ENCODE measurements at places on chromosomes 2 and 18.

DNA sequence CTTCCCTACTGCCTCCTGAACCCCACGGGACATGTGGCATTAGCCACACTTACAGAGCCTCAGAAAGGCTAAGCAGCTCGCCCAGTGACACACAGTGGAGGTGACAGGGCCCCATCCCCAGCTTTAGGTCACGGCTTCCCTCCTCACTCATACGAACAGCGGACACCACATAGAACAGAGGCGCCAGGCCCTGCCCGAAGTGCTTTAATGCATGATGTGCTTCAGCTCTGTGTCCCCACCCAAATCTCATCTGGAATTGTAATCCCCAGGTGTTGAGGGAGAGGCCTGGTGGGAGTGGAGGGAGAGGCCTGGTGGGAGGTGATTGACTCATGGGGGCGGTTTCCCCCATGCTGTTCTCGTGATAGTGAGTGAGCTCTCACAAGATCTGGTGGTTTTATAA is 135.3 kb downstream of the PTGR3 start:
- no peak for DNase-seq

GRCh38 chr2:227204452-227204851 is 40.0 kb downstream of the COL4A3 start:
- DNase-seq: no peak

DNA sequence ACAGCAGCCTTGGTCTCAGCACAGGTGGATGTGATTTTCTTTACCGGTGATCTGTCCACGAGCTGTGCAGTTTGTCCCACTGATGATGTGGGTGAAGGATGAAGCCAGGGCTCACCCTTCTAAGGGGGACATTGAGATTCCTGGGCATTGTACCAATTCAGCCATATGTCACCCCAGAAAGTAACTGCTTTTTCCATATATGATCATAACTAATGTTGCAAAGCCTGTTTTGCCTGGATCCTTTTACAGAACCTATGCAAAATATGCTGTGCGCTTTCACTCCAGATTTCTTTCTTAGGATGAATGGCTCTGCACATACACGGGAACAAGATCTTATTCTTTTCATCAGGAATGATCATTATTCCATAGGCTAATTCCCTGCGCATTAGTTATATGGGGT is 96.9 kb upstream of the POU3F3 start:
- no peak for DNase-seq

DNA sequence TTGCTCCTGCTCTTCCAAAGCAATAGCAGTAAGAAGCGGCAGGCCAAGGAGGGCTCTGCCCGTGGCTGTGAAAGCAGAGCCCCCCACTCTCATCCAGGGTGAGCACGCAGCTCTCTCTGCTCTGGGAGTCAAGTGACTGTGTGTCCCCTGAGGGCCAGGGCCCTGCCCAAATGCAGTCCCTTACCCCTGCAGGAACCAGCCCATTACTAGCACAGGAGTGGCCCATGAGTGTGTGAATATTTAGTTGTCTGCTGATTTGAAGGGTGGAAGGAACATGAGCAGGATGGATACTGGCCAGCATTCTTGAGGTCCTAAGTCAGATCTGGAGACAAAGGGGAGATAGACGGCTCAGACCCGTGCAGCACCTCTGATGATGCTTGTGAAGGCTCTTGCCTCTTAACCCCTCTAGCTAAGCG is 69.7 kb upstream of the FOSL2 start:
- no peak for DNase-seq

DNA sequence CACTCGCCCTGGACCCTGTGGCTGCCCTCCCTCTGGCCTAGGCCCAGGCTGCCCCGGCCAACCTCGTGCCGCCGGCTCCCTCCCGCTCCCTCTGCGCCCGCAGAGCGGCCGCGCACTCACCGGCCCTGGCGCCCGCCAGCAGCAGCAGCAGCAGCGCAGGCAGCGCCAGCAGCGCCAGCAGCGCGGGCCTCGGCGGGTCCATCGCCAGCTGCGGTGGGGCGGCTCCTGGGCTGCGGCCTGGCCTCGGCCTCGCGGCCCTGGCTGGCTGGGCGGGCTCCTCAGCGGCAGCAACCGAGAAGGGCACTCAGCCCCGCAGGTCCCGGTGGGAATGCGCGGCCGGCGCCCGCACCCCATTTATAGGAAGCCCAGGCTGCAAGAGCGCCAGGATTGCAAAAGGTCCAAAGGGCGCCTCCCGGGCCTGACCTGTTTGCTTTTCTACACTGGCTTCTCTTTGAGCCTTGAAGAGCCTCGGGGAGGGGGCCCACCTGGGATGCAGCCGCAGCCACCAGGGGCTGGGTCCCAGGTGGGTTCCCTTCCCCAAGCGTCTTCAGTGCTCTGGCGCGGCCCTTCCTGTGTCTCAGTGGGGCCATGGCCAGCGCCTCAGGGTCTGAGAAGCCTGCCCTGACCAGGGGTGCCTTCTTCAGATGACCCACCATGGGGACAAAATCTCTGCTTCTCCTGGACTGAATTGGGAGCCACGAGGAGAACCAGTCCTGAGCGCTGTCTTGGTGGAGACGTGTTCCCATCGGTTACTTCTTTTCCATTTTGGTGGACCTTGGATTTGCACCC is at the start of gene APOB:
Gene APOB, minus strand, starts transcription at position 330 of the 789 bp plus-strand sequence. Its CDS starts 128 bp downstream, at position 202.
- no peak for DNase-seq

DNA sequence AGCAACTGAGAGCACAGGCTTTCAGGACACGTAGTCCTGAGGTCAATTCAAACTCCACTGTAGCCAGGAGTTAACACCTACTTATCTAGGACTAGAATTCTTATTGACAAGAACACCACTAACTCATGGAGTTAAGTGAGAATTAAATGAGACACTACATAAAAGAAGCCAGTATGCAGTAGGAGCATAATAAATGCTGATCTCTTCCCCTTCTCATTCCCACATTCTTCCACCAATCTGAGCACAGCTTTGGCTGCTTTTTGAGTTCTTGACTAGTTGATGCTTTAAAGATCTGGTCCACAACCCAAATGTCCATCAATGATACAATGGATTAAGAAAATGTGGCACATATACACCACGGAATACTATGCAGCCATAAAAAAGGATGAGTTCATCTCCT is 55.2 kb downstream of the TTC32 start:
- no peak for DNase-seq
